ENCODE measurements at places on chromosomes 12 and 14. TPM values are rescaled to one million over a fixed set of nuclear protein-coding genes. Genes with fewer than 3 reads are reported as not detected.
A peak's percentile ranks its signal among the peaks of the same experiment; 100 is the strongest.

RNF212B gene
- total RNA-seq = not detected

SLC5A8 gene
- total RNA-seq = not detected

RNASE1 gene
- 1.5 TPM for total RNA-seq

GRCh38 chr12:120402217-120402616 is 33.3 kb upstream of the MSI1 start:
- H3K36me3 ChIP-seq = no peaks in the 10 kb centered on the region
- DNase-seq = no peak
- no peaks in the 10 kb centered on the region for H3K27me3 ChIP-seq
- H3K4me1 ChIP-seq = no peaks in the 10 kb centered on the region
- no peak overlapping the region for H3K4me3 ChIP-seq

DNA sequence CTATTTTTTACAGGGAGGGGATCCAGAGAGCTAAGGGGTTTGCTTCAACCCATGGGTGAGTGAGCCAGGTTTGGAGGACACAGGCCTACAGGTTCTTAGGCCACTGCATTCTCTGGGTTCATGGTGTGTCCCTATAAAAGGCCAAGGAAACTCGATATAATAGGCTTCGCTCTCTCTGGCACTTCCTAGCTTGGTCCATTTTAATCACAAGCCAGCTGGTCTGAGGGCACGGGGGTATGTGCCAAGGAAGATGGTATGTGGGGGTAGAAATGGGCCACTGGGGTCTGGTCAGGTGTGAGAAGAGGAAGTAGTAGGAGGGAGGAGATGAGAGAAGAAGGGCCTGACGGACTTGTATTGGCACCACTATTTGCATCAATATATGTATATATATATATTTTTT is 4.9 kb downstream of the ETV6 start:
- no peak for DNase-seq
- H3K4me1 ChIP-seq = peaks cover 7% of the 10 kb centered on the region
- H3K4me3 ChIP-seq = no peak overlapping the region

- H3K36me3 ChIP-seq = no peaks in the 10 kb centered on the region
- H3K27ac ChIP-seq = peak overlapping the region; percentile 12
- no peaks in the 10 kb centered on the region for H3K27me3 ChIP-seq
- H3K4me3 ChIP-seq = no peak overlapping the region
Measured at GRCh38 chr12:16583969-16584745, 21.8 kb downstream of the LMO3 start.

GRCh38 chr14:103550451-103551337 is 11.8 kb downstream of the BAG5 start:
- H3K27me3 ChIP-seq = no peaks in the 10 kb centered on the region
- H3K4me3 ChIP-seq = no peak overlapping the region
- H3K4me1 ChIP-seq = no peaks in the 10 kb centered on the region
- DNase-seq = no peak

- H3K4me3 ChIP-seq = no peak overlapping the region
- no peak for DNase-seq
- no peaks in the 10 kb centered on the region for H3K36me3 ChIP-seq
Measured at GRCh38 chr12:68785358-68785757, 22.6 kb upstream of the MDM2 start.

DNA sequence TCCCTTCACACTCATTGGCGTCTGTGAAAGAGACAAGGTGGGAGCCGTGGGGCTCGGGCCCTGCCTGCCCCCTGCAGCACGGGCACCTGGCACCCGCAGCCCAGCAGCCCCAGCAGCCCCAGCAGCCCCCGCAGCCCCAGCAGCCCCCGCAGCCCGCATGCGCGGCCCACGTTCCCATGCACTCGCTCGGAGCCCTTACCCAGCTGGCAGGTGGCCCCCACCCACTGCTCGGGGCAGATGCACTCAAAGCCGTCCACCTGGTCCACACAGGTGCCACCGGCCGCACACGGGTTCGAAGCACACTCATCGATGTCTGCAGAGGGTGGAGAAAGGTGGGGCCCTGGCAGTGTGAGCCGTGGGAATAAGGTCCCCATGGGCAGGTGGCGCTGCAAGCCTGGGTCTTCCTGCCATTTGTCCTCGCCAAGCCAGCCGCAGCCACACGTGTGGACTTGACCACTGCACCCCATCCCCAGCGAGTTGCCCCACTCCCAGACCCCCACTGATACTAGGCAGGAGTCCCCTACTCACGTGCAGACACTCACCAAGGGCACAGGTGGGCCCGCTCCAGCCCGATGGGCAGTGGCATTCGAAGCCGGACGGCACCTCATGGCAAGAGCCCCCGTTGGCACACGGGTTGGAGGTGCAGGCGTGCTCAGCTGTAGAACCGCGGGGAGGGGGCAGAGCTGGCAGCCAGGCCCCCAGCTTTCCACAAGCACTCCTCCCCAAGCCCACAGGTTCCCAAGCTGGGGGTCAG is 17.3 kb downstream of the JAG2 start:
- no peaks in the 10 kb centered on the region for H3K27me3 ChIP-seq
- no peaks in the 10 kb centered on the region for H3K4me1 ChIP-seq
- DNase-seq = no peak
- no peak overlapping the region for H3K4me3 ChIP-seq

DNA sequence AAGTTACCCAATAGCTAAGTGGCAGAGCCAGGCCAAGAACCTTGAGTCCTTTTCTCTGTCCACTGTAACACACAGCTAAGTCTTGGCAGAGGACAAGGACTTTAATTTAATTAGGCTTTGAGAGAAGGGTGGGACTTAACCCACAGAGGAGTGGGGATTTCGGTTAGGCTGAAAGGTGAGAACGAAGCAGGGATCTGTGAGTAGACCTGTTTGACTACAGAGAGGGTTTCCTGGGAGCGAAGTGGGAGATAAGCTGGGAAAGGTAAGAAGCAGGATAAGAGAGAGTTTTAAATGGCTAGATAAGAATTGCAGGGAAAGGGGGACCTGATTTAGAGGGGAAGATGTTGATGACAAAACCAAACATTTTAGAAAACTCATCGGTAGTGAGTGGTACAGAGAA is 2.0 kb upstream of the PPFIBP1 start:
- H3K4me3 ChIP-seq = no peak overlapping the region
- DNase-seq = no peak
- H3K36me3 ChIP-seq = no peaks in the 10 kb centered on the region

DNA sequence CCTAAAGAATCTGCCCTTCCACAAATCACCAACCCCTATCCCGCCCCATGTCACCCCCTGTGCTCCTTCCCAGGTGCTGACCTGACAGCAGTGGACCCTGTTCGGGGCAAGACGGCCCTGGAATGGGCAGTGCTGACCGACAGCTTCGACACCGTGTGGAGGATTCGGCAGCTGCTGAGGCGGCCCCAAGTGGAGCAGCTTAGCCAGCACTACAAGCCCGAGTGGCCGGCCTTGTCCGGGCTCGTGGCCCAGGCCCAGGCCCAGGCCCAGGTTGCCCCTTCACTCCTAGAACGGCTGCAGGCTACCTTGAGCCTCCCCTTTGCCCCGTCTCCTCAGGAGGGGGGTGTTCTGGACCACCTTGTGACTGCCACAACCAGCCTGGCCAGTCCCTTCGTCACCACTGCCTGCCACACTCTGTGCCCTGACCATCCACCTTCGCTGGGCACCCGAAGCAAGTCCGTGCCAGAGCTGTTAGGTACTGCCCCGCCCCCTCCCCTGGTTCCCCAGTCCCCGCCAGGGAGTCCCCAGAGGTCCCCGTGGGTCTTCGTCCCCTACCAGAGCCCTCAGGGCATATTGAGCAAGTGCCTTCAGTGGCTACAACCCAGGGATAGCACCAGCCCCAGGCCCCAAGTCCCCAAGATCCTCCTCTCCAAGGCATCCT is 2.7 kb downstream of the ANKRD33 start:
- no peak overlapping the region for H3K27ac ChIP-seq
- H3K4me1 ChIP-seq = peaks cover 13% of the 10 kb centered on the region
- H3K4me3 ChIP-seq = no peak overlapping the region
- H3K27me3 ChIP-seq = no peaks in the 10 kb centered on the region

GRCh38 chr14:36227802-36228201 is 51.3 kb upstream of the PTCSC3 start:
- H3K27me3 ChIP-seq = no peaks in the 10 kb centered on the region
- DNase-seq = peak; percentile 46
- H3K4me3 ChIP-seq = no peak overlapping the region
- no peaks in the 10 kb centered on the region for H3K36me3 ChIP-seq
- peak overlapping the region; percentile 64 for H3K27ac ChIP-seq
- peaks cover 22% of the 10 kb centered on the region for H3K4me1 ChIP-seq

DNA sequence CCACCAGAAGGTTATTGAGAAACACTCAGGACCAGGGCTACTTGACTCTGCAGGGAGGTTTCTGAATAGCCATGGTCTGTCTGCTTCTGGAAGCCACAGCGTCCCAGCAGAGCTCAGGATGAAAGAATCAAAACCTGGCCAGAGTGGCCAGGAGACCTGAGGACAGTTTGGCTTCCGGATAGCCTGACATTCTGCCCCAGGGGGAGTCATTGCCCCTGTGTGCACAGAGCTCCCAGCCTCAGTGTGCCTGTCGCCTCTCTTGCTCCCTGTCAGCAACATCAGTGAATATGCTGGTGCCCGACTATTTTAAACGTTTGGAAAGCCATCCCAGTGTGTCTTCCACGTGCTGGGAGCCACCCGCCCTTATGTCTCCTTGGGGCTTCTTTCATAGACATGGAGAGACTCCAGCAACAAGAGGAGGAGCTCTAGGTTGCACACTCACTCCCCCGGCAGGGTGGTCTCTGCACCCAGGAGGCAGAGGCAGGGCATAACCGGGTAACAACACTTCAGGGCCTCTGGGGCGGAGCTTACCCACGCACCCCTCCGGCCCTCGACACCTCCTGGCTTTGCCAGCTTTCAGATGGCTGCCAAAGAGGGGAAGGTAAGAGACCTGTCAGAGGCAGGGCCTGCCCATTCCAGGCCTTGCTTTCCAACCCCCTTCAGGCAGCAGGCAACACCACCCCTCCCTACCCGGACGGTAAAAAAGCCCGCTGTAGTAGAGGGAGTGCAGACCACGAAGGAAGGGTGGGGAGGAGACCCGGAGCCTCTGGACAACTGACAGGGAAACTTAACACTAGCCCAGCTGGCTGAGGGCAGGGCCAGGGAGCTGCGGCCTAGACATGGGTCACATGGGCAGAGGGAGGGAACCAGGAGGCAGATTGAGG is 19.0 kb upstream of the SLC6A12 start:
- H3K27me3 ChIP-seq = no peaks in the 10 kb centered on the region
- H3K36me3 ChIP-seq = no peaks in the 10 kb centered on the region
- no peak overlapping the region for H3K27ac ChIP-seq
- H3K4me3 ChIP-seq = no peak overlapping the region
- no peak for DNase-seq

GRCh38 chr14:23633160-23633701 is 2.9 kb upstream of the DHRS2 start:
- no peaks in the 10 kb centered on the region for H3K27me3 ChIP-seq
- H3K27ac ChIP-seq = no peak overlapping the region
- H3K36me3 ChIP-seq = no peaks in the 10 kb centered on the region
- H3K4me3 ChIP-seq = no peak overlapping the region

- H3K27me3 ChIP-seq = no peaks in the 10 kb centered on the region
- peaks cover 9% of the 10 kb centered on the region for H3K4me1 ChIP-seq
Measured at GRCh38 chr12:103928682-103929045, 1.5 kb upstream of the HSP90B1 start.

Measured in Caco-2 (cell line).